ENCODE measurements at places on chromosomes 7 and 10.

DNA sequence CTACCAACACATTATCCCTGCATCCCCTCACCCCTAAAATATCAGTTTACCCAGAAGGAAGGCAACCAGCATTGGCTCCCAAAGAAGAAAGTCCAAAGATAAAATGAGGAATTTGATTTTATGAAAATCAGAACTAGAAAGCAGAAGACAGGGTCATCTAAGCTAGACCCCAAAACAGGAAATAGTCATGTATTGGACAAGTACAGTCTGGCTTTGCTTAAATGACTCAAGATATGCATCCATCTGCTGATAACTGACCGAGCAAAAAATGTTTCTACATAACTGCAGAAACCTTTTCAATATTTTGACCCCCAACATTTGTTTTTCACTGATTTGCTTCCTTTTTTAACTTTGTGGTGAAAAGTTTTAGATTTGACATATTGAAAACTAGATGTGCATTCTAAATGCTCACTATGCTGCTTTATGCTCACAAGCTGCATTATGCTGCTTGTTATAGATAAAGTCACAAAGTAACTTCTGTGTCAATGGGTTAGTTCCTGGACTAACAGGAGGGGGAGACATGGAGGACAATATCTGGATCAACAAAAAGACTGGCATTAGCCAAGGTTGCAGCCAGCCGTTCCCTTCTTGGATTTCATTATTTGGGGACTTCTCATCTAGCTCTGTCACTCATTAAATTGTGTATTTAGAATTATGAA is 227.0 kb downstream of the INHBA start:
- DNase-seq: no peak

GRCh38 chr10:124212702-124213101 is 119.3 kb upstream of the CHST15 start:
- DNase-seq: no peak

DNA sequence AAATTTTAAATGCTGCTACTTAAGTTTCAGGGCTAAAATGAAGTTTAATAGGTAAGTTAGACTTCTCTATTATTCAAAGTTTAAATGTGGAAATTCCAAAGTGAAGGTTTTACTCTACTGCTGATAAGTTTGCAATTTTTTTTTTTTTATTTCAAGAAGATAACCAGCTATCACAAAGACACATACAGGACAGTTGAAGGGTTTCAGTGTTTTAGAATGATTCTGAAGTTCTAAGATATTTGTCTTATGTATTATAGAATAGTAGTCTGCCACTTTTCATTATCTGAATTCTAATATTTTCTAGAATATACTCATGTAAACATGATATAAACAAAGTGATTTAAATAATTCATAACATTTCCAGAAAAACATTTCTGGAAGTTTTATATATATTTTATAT is 7.0 kb upstream of the CD36 start:
- DNase-seq: no peak

DNA sequence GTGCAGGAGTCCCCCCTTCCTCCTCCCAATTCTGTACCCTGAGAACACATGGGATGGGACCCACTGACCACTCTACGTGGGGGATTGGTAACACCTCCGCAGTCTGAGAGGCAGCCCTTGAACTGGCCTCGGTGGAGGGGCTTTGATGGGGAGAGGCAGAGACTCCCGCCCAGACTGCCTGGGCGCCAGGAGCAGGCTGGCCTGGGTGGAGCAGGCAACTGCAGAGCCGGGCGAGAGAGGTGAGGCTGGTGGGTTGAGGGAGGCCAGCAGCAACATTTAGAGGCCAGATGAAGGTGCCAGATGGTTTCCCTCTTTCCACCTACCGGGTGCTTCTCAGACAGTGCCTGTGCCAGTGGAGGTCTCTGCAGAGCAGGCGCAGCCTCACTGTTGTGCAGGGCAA is 30.7 kb upstream of the ZNF467 start:
- no peak for DNase-seq

DNA sequence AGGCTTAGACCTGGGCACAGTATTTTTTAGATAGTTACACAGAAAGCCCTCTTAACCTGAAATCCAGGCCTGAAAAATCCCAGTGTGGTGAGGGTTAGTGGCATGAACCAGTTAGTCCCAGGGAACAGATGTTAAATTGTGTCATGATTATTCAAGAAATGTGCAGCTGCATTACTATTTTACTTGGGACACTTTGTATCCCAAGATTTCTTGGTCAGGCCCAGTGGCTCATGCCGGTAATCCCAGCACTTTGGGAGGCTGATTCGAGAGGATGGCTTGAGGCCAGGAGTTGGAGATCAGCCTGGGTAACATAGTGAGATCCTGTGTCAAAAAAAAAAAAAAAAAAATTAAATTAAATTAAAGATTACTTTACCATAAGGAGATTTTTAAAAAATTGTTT is 36.0 kb upstream of the OTUD1 start:
- no peak for DNase-seq

GRCh38 chr10:119616882-119617570 is 20.3 kb upstream of the TIAL1 start:
- no peak for DNase-seq
